Amygdala (tissue), 56 donors: ENCODE measurements at places on chromosomes 1 and 21.

GRCh38 chr1:183777328-183777727 is 27.6 kb upstream of the RGL1 start:
- DNase-seq: no peak

- no peak for DNase-seq
Observed at GRCh38 chr1:26970810-26971209, 10.5 kb upstream of the KDF1 start.

DNA sequence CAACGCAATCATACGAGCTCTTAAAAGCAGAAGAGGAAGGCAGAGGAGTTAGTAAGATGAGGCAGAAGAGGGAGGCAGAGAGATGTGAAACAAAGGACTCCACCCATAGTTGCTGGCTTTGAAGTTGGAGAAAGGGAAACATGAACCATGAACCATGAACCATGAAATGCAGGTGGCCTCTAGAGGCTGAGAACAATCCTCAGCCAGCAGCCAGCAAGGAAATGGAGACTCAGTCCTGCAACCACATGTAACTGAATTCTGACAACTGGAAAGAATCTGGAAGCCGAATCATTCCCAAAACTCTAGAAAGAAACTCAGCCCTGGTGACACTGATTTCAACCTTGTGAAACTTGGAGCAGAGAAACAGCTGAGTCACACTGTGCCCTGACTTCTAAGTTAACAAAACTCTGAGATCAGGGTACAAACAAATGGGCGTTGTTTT is 10.1 kb downstream of the DIPK1A start:
- DNase-seq: no peak

DNA sequence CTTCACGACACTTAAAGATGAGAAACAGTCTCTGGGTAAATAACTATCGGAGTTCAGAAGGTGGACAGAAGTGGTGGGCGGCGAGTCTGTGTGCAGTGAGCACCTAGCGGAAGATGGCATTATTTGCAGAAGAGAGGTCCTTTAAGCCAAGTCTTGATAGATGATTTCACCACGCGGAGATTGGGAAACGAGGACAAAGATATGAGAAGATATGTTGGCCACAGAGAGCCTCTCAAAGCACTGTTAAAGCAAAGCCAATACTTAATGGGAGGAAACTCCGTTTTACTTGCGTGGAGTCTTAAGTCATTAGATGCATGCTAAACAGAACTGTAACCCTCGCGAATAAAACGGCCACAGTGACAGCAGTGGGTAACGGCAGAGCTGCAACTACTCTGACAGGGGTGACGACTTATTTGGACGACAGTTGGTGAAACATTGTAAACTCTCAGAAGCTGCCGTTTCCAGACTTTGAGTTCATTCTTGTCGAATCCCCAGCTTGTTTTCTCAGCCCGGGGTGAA is 577 bp upstream of the CEP350 start:
- no peak for DNase-seq

- no peak for DNase-seq
Observed at GRCh38 chr21:19321688-19322087, 918.1 kb upstream of the TMPRSS15 start.

GRCh38 chr1:61641578-61642336 is 83.2 kb downstream of the TM2D1 start:
- DNase-seq: peak; percentile 2

DNA sequence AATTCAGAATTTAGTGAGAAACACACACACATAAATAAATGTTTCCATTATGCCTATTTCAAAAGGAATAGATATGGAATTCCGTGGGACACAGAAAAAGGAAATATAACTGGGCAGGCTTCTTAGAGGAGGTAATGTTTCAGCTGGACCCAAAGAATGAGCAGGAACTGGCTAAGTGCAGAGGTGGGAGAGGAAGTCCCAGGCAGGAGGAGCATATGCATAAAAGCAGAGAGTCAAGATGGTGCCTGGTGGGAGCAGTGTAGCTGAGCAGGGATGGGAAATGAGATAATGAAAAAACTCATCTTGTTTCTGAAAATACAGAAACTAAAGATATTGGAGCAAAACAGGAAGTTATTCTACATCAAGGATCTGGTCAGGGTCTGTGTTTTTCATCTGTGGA is 115.2 kb upstream of the MAGI3 start:
- no peak for DNase-seq

DNA sequence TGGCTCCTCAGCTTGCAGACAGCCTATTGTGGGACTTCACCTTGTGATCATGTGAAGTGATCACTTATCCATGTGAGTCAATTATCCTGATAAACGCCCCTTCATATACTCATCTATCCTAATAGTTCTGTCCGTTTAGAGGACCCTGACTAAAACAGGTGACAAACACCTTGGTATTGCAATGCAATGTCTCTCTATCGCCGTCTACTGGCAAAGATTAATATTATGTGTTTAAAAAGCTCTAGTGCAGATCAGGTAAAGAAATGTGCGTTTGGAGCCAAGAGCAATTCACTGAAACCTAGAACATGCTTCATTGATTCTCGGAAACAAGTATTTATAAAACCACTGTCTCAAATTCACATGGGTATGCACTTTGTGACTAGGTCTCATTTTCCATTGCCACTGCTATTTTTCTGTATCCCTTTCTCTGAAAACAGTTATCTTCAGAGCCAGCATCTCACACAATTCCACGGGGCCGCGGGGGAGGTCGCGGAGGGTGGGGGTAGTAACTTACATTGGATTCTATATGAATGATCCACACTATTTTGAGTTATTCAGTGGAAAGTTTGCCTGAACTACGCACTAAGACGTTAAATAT is 554.6 kb upstream of the NCAM2 start:
- DNase-seq: no peak

GRCh38 chr1:44594871-44595735 is 79.2 kb downstream of the TMEM53 start:
- DNase-seq: peak; percentile 33

DNA sequence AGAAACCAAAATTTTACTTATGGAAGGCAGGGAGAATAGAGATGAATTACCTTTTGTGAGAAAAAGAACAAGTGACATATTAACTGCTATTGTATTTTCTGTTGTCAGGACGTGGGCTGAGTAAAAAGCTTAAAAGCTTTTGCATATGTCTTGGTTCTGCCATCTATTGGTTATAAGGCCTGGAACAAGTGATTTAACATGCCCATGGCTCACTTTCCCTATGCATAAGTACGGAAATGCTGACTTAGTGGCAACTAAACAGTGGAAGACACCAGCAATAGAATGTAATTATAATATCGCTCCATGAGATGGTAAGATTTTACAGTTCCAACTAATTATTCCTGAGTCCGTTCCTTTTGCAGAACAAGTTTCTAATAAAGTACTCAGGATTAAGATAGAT is 6.7 kb upstream of the CTSS start:
- no peak for DNase-seq

DNA sequence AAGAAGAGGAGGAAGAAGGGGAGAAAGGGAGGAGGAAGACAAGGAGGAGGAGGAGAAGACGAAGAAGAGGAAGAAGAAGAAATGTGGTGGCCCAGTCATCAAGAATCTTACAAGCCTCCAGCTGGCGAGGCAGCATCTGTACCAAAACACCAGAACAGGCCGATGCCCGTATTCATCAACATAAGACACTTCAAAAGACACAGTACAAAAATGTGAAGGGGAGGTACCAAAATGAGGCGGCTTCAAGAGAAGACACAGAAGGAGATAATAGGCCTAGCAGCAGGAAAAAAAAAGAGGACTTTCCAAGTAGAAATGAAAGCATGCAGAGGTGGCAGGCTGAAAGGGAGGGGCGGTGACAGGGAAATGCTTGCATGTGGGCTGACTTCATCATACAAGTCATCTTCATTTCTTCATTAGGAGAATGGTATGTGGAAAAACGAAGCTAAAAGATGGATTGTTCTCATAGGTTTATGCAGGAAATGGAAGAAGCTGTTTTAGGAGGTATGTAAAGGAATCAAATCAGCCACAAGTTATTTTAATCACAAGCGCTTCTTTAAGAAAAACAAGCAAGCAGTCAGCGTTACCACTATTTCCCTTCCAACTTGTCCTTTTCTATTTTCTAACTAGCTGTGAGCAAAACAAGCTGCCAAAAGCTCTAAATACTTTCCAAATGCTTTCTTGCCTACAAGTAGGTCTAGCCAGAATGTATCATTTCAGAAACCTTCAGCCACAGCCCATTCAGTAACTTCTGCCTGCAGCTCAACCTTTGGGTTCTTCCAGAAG is 192.3 kb downstream of the SLC45A1 start:
- DNase-seq: no peak
